ENCODE measurements at places on chromosomes 11 and 22. TPM values are rescaled to one million over a fixed set of nuclear protein-coding genes. Genes with fewer than 3 reads are reported as not detected.

RASD2 gene
- total RNA-seq = not detected

- DNase-seq = no peak
Observed at GRCh38 chr11:77406396-77406795, 67.5 kb downstream of the PAK1 start.

DNA sequence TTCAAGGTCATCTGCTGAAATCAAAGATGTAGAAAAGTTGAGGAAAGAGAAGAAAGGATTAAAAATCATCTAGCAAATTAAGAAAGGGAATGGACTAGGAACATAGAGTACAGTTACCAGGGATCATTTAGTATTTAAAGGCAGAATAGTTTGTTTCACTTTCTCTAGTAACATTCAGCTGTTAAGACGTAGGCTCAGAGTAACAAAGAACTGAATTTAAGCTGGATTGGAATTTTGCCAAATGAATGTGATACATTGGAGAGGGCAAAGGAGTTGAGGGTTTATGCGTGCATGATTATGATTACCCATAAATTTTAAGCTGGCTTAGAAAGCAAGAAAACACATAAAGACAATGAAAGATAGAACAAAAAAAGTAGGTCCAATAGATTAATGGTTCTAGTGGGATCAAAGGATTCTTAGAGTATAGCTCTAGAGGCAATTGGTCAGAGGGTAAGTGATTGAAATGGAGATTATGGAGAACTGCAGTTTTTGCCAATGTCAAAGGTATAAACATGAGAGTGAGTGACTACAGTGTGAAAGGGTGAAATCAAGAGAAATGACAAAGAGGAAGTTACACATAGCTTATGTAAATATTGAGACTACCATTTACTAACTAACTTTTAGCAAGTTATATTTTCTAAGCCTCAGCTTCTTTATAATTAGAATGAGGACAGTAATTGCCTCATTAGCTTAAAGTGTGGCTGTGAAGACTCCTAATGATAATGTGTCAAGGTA, 190.0 kb downstream of the GRIA4 start:
- no peak for DNase-seq

- no peak for DNase-seq
Observed at GRCh38 chr11:33444835-33445594, 187.8 kb downstream of the HIPK3 start.

HIRA gene
- 19.0 TPM for total RNA-seq

- no peak for DNase-seq
Observed at GRCh38 chr11:44926036-44926435, 24.6 kb downstream of the TP53I11 start.

MRPL23 gene
- total RNA-seq = 143 TPM

GRCh38 chr11:127564810-127565209, 564.2 kb upstream of the KIRREL3 start:
- no peak for DNase-seq

GRCh38 chr11:22666688-22667439, 453 bp downstream of the GAS2 start:
- DNase-seq = no peak

BRSK2 gene
- under 0.01 TPM for total RNA-seq

FOSL1 gene
- total RNA-seq = 18.0 TPM

- peak; percentile 20 for DNase-seq
Observed at GRCh38 chr22:35425971-35426800, 26.2 kb downstream of the MCM5 start.

GRCh38 chr11:95230810-95231126, 234 bp downstream of the SESN3 start:
- DNase-seq = no peak

- no peak for DNase-seq
Observed at GRCh38 chr11:104531075-104531474, 367.1 kb upstream of the PDGFD start.

- DNase-seq = no peak
Observed at GRCh38 chr11:64582885-64583284, 8.1 kb upstream of the SLC22A12 start.

GRCh38 chr22:32106930-32107329, 52.2 kb downstream of the C22orf42 start:
- DNase-seq = peak; percentile 10

TBX1 gene
- under 0.01 TPM for total RNA-seq

GRCh38 chr11:70528046-70528793, 129.9 kb downstream of the CTTN start:
- DNase-seq = no peak

PANX3 gene
- not detected for total RNA-seq

DNA sequence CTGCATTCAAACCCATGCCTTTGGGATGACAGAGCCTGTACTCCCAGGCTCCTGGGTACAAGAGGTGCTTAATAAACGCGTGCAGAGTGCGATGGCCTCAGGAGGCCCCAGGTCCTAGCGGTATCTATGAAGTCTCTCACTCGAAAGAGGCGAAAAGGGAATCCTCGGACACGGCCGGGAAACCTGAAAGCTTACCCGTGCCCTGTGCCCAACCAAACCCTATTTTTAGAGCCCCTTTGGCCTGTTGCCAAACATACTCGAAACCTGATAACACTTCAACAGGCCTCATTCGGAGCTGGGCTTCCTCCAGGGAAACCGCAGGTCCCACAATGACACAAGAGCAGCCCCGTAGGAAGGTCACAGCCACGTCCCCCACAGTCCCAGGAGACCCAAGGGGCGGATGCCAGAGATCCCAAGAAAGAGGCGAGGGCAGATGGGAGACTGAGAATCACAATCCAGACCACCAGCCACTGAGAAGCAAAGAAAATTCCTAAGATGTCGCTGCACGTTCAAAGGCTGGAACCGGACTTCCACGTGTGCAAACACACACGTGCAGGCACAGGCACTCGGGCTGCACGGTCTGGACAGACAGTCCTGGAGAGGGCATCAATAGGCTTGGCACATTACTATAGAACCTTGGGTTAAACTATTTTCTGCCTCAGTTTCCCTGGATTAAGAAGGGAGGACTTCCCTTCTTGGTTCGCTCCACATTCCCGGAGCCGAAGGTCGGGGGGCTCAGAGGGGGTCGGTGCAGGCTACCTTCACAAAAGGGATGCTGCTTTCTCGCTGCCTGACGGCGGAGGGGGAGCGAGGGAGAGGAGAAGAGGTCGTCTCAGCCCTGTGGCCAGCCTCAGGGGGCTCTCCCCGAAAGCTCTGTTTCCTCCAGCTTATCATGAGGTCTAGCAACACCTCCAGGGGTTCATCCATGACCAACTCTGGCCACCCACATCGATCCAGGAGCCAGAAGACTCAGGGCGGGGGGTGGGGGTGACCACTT, 8.2 kb downstream of the PDGFB start:
- peak; percentile 19 for DNase-seq

PARVA gene
- 76.4 TPM for total RNA-seq
